ENCODE measurements at places on chromosomes 12 and 14. TPM values are rescaled to one million over a fixed set of nuclear protein-coding genes. Genes with fewer than 3 reads are reported as not detected.

Gene RFX4
- not detected for polyA plus RNA-seq

Gene TMCC3
- 0.91 TPM for polyA plus RNA-seq

Gene C3AR1
- polyA plus RNA-seq: 8.6 TPM

Gene SART3
- 52.5 TPM for polyA plus RNA-seq

Gene APOF
- polyA plus RNA-seq: not detected

Gene MMP17
- not detected for polyA plus RNA-seq

Gene APOLD1
- polyA plus RNA-seq: 0.38 TPM

Gene SPTB
- polyA plus RNA-seq: 0.37 TPM

Gene RNF10
- polyA plus RNA-seq: 146 TPM

Gene NUAK1
- not detected for polyA plus RNA-seq

Gene SSTR1
- polyA plus RNA-seq: not detected

Gene TEAD4
- not detected for polyA plus RNA-seq

Gene MMP19
- polyA plus RNA-seq: not detected

Gene CCDC177
- not detected for polyA plus RNA-seq

Gene RAD51AP1
- polyA plus RNA-seq: 2.9 TPM

Gene FAM234B
- 2.6 TPM for polyA plus RNA-seq

Gene ZFC3H1
- polyA plus RNA-seq: 15.0 TPM

Gene CCDC38
- polyA plus RNA-seq: not detected

Gene METTL1
- polyA plus RNA-seq: 19.1 TPM

Gene LBHD2
- not detected for polyA plus RNA-seq

Gene EGLN3
- polyA plus RNA-seq: 15.4 TPM

Gene INHBE
- not detected for polyA plus RNA-seq

Gene WNT1
- polyA plus RNA-seq: 0.55 TPM
